ENCODE measurements at places on chromosomes 2 and 18.

- no peak for DNase-seq
Observed at GRCh38 chr18:28689588-28689987, 512.7 kb upstream of the CDH2 start.

DNA sequence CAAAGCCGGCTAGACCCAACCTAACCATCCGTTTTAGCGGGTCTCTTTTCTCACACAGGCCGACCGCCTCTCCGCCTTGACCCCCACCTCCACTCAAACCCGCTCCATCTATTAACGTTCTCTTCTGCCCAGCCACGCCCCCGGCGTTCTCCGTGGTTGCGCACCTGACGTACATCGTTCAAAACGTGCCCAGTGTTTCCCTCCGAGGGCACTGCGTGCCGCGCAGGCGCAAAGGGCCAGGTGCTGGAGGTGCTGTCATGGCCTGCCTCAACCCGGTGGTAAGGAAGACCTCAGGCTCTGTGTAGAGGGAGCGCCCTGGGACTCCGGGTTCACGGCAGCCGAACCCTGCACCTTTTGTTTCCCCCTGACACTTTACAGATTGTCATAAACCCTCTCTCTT lies at the start of gene GTF2A1L:
GTF2A1L (plus strand) TSS at position 239 of the 400 bp plus-strand sequence; CDS start at position 258, 19 bp downstream.
- DNase-seq, result no peak

- DNase-seq, result no peak
Observed at GRCh38 chr2:191333911-191334357, 88.7 kb downstream of the MYO1B start.

GRCh38 chr18:59767732-59768131 lies 70.5 kb upstream of the CCBE1 start:
- DNase-seq, result no peak

- DNase-seq, result no peak
Observed at GRCh38 chr18:9380621-9381395, 46.2 kb downstream of the TWSG1 start.

DNA sequence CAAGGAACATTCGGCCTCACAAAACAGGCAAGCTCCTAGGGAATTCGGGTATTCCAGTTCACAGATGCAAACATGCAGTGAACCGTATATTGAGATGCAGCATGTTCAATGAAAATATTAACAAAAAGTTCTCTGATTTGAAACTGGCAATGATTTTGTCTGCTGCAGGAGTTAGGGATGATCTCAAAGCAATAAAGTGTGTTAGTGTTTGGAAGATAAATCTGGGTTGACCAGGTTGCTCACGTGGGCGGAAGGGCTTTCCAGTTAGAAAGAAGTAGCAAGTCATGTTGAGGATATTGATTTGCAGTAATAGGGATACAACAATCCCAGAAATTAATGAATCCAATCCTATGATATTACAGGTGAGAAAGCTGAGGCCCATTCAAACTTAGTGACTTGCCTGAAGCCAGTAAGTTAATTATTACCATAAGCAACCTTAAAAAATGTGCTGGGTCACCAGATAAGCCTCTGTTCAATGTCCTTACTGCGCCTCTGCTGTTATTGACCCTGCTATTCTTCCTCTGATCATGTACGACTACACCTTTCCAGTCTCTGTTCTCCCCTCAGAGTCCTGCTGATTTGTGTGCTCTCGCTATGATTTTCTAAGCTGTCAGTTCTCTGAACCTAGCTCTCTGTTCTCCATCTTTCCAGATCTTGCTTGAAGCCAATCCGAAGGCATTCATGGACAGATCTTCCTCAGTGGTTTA lies 370.8 kb downstream of the DSEL start:
- no peak for DNase-seq

- no peak for DNase-seq
Observed at GRCh38 chr2:241857041-241857541, 1.6 kb downstream of the PDCD1 start.

DNA sequence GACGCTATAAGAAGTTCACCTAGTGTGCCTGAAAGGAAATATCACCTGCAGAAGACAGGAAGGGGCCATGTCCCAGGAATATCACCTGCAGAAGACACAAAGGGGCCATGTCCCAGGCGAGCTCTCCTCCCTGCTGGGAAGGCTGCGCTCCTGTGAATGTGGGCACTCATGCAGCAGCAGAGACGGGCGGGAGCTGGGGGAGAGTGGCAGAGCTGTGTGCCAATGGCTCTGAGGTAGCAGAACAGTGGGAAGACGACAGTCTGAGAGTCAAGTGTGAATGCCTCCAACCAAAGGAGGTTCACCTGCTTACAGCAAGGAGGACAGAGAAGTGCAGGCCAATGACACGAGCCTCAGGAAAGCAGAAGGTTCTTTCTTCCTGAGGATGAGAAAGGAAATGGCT lies 117.9 kb upstream of the SALL3 start:
- no peak for DNase-seq

DNA sequence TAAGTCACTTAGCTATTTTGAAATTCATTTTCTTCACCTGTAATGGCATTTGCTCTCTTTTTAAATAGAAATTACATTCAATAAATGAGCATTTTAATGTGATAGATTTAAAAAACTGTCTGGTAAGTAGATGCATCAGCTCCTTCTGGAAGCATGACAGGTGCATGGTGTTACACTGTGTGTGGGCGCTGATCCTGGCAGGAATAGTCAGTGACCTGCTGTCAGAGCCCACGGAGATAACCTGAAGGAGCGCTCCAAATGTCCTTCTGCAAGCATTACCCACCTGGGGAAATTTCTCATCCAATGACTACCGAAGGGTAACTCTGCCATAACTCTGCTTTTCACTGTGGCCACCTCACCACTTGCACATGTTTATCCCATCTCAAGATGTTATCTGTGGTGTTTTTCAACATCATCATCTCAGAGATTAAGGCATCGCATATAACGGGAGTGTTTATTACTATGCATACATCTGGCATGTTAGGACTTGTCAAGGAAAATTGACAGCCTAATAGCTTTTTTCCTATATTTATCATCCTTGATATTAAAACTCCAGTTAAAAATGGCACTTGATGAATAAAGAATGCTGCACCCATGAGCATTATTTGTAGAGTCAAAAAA lies 637.3 kb downstream of the ERBB4 start:
- no peak for DNase-seq

DNA sequence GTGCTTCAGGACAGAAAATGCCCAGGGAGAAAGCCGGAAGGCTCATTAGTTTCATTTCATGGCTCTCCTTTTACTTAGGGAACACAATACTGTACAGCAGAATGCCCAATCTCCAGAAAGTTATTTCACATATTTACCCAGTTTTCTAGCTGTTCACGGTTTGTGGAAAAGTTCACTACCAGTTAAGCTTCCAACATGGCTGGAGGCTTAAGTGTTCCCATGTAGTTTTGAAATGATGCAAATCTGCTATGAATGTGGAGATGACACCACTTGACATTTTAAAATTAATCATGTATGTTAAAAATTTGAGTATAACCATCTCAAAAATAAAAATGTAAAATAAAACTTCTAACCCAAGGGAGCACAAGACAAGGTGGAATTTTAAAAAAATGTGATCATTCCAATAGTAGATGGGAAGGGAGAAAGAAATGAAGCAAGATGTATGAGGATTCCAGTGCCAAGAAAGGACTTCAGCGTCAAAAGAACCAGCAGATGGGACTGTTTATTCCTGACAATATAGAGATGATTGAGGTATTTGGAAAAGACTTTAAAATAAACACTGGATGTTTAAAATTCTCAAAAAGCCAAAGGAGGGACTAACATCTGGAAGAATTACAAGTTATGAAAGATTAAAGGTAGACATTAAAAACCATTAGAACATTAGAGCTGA lies 60.9 kb upstream of the OSR1 start:
- no peak for DNase-seq

- DNase-seq, result no peak
Observed at GRCh38 chr18:9731380-9731779, 23.3 kb downstream of the RAB31 start.

GRCh38 chr2:47819834-47820233 lies 36.9 kb downstream of the MSH6 start:
- no peak for DNase-seq

GRCh38 chr18:64207820-64208219 lies 58.9 kb upstream of the LINC00305 start:
- no peak for DNase-seq

GRCh38 chr2:28377195-28377816 lies 15.4 kb upstream of the FOSL2 start:
- DNase-seq, result no peak

DNA sequence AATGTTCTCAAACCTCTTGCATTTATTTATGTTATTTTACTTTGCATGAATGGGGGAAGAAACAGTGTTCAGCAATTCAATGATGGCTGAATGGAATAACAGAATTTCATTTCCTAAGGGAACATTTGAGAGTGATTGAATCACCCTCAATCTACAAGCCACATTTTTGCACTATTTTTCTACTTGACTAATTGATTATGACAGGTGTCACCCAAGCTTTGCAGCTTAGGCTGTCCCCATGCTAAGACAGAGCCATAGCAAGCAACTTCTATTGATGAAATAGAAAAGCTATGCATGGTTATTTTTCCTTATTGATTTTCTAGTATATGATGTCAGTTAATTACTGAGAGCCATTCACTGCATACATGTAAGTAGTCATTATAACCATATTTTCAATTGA lies 795.7 kb downstream of the DCC start:
- DNase-seq, result no peak

DNA sequence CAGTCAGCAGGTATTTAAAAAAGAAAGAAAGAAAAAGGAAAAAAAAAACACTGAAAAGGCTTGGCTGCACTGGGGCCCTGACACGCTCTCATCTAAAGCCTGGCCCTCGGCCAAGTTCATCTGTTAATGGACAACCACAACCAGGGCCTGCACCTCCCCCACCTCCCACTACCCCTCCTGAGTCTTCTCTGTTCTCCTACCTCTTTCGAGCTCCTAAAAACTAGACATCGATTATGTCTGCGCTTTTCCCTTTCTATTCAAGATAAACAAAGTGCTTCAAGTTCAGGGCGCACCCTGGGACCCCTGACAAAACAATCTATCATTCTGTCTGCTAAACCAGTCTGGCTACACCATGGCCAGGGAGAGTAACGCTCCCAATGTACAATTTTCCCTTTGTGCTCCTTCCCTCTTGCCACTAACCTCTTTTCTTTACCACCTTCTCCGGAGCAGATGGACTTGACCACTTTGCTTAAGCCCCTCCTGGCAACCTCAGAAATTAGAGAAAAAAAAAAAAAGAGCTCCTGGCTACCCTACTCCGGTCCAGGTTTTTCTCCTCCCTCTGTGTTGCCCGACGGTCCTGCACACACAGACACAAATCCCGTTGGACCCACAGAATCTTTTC lies 22.7 kb downstream of the BCL11A start:
- DNase-seq, result no peak

- no peak for DNase-seq
Observed at GRCh38 chr2:20236496-20236895, 11.6 kb upstream of the SDC1 start.

- DNase-seq, result no peak
Observed at GRCh38 chr18:21897811-21898210, 157.2 kb downstream of the MIB1 start.

DNA sequence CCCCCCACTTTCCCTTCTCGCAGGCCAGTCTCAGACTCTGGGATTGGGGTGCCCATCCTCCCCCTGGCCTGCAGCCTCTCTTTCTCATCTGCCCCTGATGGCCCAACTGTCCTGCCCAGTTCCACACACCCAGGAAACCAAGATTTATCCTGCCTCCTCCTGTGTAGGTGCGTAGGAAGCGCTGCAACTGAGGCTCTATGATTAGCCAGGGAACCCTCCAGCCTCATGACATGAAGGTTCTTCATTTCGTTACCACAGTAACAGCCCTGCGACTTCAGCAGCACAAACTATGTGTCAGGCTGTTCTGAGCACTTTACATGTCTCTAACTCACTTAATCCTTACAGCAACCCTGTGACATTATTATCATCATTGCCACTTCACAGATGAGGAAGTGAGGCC lies 305.9 kb downstream of the CELF4 start:
- DNase-seq, result no peak

DNA sequence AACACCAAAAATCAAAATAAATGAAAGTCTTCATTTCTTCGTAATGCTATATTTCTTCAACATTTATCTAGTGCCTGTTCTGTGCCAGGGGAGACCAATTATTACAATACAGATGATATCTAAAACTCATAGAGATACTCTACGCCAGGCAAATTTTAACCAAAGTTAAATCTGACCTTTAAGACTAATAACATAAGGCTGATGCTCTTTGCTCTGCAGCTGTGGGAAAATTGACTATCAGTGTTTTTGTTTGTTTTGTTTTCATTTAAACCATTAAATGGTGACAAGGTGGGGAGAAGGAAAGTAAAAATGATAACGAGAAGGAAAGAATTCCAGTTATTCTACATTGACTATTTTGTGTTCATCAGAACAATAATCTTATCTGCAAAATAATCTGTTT lies 406.4 kb downstream of the LRP1B start:
- no peak for DNase-seq

GRCh38 chr2:199378948-199379650 lies 78.6 kb downstream of the SATB2 start:
- no peak for DNase-seq

DNA sequence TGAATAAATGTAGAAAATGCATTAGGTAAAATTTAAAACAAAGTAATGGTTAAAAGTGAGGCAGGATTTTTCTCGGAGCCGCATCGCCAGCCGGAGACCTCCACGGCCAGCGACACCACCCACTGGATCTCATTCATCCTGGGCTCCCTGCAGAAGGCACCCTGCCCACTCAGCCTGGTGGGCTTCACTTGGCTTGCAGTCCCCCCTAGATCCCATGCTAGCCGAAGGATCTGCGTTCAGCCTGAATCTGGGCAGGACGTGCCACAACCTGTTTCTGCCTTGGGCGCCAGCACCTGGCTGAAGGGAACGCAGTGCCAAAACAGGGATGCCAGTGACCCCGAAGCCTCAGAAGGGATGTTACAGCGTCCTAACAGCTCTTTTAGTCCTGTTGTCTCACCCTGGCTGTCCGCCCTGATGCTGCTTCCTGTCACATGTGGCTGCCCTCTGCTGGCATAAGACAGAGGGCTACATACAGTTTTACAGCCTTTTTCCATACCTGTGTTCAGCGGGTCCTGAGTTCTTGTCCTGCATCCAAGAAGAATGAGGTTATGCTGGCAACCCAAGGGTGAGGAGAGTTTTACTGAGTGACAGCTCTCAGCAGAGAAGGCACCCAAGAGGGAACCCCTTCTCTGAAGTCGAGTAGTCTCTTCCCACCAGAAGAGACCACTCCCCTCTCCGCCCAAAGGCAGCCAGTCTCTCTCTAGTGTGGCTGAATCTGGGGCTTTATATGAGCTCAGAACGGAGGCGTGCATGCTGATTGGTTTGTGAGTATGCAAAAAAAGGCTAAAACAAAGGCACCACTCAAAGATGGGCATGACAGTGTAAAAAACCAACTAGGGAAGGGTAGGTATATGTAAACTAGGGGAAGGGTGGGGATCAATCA lies 173.1 kb upstream of the GYPC start:
- no peak for DNase-seq

GRCh38 chr2:230944123-230944653 lies 19.1 kb upstream of the GPR55 start:
- no peak for DNase-seq
